Activated naive CD4-positive, alpha-beta T cell (primary cell): ENCODE measurements at places on chromosomes 2 and 18.

GRCh38 chr2:199862788-199863187, 11.8 kb upstream of the FTCDNL1 start:
- no peak for DNase-seq

GRCh38 chr2:202822411-202822810, 49.2 kb downstream of the ICA1L start:
- DNase-seq, result no peak

GRCh38 chr2:14132386-14132785, 500.1 kb upstream of the LRATD1 start:
- DNase-seq, result no peak

- no peak for DNase-seq
Observed at GRCh38 chr2:134988994-134989605, 58.1 kb downstream of the MAP3K19 start.

GRCh38 chr2:231068525-231069222, 12.0 kb downstream of the PSMD1 start:
- no peak for DNase-seq
